ENCODE measurements at places on chromosomes 7 and 10.

GRCh38 chr7:120053390-120053961 is 219.5 kb upstream of the KCND2 start:
- no peak for DNase-seq

GRCh38 chr7:75072981-75073283 is 670 bp downstream of the RCC1L start:
- no peak for DNase-seq

- no peak for DNase-seq
These were observed 164.3 kb downstream of the SUGCT start for GRCh38 chr7:40299097-40299496.

GRCh38 chr7:155761162-155761561 is 51.1 kb downstream of the SHH start:
- DNase-seq, result no peak

GRCh38 chr7:91137153-91137787 is 127.0 kb upstream of the FZD1 start:
- DNase-seq, result no peak

DNA sequence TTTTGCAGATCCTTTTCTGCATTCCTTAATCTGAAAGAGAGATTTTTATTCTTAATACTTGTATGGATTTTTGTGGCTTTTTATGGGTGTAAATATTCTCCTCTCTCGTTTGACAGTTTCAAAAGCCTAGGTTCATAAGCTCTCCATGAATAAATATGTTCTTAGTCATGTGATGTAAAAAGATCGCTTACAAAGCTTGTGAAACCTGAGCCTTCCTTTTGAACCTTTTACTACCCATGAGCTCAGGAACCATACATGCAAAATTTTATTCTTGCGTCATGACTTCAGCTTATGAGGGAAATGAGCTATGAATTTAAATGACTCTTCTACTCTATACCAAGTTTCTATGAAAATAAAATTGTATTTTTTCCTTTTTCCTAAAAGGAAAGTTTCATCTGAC is 98.7 kb downstream of the POLL start:
- DNase-seq, result no peak

DNA sequence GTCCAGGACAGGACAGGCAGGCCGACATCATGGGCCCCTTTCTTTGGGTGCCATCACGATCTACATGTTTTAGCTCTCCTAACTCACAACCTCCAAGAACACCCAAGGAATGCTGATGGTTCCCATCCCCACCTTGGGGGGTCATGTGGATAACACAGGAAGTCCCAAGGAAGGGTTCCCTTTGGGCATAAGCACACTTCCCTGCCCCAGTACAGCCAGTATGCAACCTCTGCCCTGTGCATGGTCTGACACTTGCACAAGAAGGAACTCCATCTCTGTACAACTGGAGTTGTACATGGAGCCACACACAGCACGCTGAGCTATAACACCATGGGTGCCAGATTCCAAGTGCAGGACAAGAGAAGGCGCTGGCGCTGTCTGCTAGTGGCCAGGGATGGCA is 11.0 kb downstream of the MAT1A start:
- DNase-seq, result no peak

- DNase-seq, result no peak
These were observed 46.8 kb downstream of the PPIF start for GRCh38 chr10:79393924-79394610.

GRCh38 chr7:145692237-145692950 is 424.2 kb upstream of the CNTNAP2 start:
- peak; percentile 46 for DNase-seq

DNA sequence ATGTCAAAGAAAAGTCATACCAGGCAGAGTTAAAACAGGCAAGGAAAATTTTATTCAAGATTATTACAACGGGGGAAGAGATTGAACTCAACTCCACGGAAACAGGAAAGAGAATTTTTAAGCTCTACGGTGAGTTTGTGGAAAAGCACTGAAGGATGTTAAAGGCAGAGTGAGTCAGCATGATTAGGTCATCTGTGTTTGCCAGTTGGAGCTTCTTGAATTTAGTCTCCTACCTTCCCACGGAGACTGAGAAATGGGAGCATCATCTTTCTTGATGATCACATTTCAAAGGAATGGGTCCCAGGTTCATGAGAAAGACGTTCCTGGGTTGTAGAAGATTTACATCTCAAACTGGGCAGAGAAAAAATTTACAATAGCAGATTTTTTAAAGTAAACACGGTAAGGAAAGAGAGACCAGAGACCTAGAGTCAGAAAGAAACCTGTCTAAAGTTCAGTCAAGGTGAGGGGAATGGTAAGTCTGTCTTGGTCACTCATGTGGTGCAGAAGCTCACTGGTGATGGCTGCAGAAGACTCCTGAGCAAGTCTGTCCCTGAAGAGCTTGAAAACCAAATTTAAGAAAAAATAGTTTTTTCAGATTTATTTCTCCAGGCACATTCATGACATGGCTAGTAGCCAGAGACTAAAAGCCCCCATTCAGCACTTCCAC is 516.9 kb upstream of the LRRN3 start:
- no peak for DNase-seq

- peak; percentile 53 for DNase-seq
These were observed 90.2 kb downstream of the UBE3C start for GRCh38 chr7:157228864-157229422.

DNA sequence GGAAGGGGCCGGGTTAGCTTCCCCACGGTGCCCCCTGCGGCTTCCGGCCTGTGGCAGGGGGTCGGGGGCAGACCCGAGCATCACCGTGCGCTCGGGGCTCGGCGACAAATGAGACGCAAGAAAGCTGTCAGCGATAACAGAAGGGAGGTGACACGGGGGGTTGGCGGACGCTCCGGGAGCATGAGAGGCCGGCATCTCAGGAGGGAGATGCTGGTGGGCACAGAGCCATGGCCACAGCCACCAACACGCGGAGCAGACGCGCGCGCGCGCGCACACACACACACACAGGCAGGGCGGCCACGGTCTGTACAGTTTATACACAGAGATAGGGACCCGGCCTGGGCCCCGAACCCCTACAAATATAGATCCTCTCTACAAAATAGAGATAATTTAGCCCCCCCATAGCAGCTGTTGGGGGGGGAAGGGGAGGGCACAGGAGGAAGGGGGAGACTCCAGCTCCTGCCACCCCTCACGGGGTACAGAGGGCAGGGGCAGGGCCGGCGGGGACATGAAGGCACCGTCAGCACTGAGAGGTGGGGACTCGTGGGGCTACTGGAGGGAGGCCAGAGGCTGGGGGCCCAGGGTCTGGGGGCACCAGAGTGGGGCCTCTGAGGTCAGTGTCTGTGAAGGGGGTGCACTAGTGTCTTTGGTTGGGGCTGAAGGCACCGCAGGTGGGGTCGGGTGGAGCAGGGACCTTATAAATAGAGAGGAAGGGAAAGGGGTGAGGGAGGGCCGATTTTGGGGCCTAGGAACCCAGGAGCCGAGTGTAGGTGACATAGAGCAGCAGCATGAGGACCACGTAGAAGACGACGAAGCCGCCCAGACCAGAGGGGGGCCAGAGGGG is 884 bp upstream of the SAP25 start:
- no peak for DNase-seq

DNA sequence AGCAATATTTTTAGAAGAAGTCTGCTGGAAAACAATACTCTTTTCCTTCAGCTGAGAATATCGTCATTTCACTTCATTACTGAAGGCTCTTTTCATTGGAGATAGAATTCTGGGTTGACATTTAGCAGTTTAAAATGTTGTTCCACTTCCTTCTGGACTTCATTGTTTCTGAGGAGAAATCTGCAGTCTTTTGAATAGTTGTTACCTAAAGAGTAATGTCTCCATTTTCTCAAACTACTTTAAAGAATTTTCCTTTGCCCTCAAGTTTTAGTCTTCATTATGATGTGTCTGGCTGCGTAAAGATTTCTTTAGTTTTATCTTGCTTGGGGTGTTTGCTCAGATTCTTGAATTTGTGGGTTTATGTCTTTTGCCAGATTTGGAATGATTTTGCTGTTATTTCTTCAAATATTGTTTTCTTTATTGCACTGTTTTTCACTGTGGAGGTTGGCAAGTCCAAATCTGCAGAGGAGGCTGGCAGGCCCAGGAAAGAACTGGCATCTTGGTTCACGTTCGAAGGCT is 136.3 kb downstream of the DNAJB6 start:
- DNase-seq, result no peak

- no peak for DNase-seq
These were observed 260.1 kb upstream of the YAE1 start for GRCh38 chr7:39306016-39306570.

DNA sequence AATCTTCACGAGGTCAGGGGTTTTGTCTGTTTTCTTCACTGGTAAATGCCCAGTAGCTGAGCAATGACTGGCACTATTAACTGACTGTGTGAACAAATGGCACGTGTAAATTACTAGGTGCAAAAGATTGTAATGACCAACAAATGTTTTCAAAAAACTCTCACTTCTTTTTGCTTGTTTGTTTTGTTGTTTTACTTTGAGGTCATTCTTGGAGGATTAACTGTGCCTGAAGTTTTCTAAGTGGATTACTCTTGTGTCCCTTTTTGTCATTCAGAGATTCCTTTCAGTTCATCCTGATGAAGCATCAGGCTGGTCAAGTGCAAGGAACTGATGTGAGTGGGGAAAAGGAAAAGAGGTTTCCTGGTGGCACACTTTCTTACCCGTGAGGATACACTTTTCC is 74.4 kb upstream of the PPP1R3C start:
- no peak for DNase-seq

DNA sequence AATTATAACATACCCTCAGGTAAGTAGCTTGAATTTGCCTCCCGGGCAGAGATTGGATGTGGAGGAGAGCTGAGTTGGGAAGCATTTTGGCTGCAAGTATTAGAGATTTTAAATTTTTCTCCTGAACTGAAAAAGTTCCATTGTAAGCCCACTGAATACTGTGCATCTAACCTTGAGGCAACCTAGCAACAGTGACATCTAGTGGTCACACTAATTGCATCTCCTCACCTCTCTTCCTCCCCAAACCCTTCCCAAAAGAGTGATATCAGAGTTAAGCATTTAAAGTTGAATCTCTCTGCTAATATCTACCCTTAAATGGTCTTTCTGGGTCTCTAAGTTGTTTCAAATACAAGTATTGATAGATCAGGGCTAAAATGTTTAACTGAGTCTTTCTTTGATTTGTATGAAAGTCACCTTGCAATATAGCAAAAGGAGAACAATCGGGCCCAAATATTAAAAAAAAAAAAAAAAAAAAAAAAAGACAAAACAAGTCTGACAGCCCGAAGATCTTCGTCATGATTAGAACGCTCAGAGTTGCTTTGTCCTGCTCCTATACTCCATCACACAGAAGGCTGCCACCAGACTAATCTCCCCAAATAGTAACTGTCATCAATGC is 40.4 kb upstream of the DLX5 start:
- peak; percentile 55 for DNase-seq

GRCh38 chr10:13632884-13633440 is 46.2 kb downstream of the PRPF18 start:
- no peak for DNase-seq

- no peak for DNase-seq
These were observed 168.7 kb upstream of the ITGB1 start for GRCh38 chr10:33126742-33127141.

GRCh38 chr7:128729494-128729893 is 9.7 kb upstream of the CALU start:
- DNase-seq, result no peak

DNA sequence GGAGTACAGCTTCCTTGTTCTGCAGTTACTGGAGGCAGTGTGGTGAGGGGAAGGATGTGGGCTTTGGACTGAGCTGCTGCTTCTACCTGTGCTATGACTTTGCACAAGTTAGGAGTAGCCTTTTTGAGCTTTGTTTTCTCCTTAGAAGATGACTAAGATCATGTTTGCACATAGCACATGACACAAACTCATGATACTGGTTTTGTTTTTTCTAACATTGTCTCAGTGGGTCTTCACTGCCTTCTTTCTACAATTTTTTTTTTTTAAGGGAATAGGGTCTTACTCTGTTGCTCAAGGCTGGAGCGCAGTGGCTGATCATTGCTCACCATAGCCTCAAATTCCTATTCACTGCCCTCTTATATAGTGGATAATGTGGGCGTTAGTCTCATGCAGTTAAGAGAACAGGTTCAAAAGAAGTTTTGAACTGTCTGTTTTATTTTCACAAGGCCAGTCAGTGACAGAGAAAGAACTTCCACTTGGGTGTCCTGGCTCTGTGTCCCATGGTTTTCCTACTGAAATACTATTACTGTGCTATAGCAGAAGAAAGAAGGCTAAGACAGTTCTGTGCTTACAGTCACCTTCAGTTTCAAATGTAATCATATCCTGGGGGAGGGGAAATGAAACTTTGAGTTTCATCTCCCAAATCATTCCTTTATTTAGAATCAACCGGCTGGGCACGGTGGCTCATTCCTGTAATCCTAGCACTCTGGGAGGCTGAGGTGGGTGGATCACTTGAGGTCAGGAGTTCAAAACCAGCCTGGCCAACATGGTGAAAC is 72.0 kb downstream of the KAT6B start:
- DNase-seq, result no peak

DNA sequence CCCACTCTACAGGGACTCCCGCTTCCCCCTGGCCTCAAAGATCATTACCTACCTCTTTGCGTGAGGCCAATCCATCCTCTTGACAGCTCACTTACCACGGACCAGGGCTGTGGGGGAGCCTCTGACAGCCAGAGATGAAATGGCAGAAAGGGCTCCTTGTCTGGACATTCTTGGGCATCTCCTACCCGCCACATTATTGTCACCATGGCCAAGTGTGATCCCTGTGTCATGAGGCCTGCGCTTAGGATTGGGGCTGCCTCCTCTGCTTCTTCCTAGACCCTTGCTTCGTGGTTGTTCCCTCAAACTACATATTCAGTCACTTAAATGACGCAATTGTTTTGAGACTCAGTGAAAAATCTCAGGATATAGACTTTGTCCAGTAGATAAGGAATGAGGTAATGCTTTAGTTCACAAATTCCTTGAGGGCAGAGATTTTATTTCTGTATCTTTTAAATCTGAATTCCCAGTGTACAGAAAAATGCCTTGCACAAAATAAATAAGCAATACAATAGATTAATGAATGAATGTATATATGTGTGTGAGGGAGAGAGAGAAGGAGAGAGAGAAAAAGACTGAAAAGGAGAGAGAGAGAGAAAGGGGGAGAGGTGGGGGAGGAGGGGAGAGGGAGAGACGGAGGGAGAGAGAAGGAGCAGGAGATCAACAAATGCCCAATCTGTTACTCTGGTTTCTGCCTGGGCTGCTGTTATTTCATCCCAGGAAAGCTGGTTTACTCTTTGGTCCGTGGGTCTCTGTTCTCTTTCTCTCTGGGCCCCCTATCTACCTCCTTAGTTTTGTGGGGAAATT is 159.0 kb downstream of the PLXNA4 start:
- DNase-seq, result no peak

DNA sequence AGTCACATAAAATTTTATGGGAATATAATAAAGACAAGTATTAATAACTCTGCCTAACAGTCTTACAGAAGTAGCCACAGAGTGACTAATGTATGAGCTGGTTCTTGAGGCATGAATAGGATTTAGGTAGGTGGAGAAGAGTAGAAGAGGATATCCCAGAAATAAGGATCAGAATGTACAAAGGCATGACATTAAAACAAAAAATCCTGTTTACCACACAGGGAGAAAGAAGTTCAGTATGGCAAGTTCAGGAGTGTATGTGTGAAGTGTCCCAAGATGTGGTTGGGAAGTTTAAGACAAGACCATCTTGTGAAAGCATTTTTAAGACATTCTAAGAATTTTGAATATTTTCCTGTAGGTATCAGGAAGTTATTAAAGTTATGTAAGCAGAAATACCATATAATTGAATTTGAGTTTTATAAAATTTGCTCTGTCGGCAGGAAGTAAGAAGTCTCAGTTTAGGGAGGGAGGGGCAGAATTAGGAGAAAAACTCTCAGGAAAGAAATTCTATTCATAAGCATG is 64.7 kb upstream of the CAV2 start:
- DNase-seq, result no peak

All from Caco-2 (cell line).